ENCODE measurements at places on chromosomes 5 and 9. TPM values are rescaled to one million over a fixed set of nuclear protein-coding genes. Genes with fewer than 3 reads are reported as not detected.

The IFNK gene
- total RNA-seq = not detected

The C9 gene
- not detected for total RNA-seq

The PCDHAC2 gene
- total RNA-seq = 23.0 TPM

The GABRB2 gene
- 1.1 TPM for total RNA-seq

The OLFML2A gene
- total RNA-seq = 13.2 TPM

The CCL21 gene
- total RNA-seq = 86.6 TPM

The DPYSL3 gene
- total RNA-seq = 85.1 TPM

The CKMT2 gene
- total RNA-seq = not detected

The ZDHHC11B gene
- 38.8 TPM for total RNA-seq

The PRDM9 gene
- not detected for total RNA-seq

The ARHGEF39 gene
- total RNA-seq = 0.37 TPM

The HMCN2 gene
- total RNA-seq = 1.2 TPM

Data from upper lobe of left lung (tissue), 6 donors.